ENCODE measurements at places on chromosomes 3 and 15.

- no peak for DNase-seq
Observed at GRCh38 chr3:151382671-151383070, 1.9 kb downstream of the P2RY12 start.

DNA sequence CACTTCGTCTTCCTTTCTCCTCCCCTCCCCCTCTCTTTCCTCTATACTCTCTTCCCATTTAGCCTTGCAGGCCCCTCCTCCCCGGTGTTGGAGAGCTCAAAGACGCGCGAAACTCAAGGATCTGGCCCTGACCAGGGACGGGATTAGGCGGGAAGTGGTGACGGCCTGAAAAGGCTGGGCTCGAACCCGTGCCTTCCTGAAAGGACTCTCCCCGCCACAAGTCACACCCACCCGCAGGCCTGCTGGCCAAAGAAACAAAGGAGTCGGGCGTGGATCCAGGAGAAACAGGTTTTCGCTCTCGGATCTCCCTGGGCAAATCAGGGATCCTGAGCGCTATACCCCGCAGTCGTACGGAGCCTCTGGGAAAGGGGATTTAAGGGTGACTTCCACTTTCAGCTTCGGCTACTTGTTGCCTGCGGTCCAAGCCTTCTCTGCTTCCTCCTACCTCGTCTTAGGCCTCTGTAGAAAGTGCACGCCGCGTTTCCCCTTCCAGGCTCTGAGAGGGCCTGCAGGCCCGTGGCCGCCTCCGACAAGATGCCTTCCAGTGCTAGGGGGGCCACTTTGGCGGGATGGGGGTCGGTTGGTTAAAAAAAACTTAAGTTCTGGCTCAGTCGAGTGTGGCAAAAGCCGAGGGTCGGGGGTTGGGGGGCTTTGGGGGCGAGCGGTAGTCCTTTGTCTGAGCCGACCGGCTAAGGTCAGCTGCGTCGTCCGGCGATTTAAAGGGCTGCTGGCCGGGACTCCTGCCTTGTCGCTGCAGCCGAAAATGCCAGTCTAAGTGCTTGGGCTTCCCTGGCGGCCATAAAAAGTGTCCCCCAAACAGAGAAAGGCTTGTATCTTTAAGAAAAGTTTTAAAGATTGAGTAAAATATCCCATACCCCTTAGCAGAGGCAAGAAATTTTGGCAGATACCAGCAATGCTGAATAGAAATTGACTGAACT is 8.2 kb downstream of the ZIC4 start:
- DNase-seq = no peak

DNA sequence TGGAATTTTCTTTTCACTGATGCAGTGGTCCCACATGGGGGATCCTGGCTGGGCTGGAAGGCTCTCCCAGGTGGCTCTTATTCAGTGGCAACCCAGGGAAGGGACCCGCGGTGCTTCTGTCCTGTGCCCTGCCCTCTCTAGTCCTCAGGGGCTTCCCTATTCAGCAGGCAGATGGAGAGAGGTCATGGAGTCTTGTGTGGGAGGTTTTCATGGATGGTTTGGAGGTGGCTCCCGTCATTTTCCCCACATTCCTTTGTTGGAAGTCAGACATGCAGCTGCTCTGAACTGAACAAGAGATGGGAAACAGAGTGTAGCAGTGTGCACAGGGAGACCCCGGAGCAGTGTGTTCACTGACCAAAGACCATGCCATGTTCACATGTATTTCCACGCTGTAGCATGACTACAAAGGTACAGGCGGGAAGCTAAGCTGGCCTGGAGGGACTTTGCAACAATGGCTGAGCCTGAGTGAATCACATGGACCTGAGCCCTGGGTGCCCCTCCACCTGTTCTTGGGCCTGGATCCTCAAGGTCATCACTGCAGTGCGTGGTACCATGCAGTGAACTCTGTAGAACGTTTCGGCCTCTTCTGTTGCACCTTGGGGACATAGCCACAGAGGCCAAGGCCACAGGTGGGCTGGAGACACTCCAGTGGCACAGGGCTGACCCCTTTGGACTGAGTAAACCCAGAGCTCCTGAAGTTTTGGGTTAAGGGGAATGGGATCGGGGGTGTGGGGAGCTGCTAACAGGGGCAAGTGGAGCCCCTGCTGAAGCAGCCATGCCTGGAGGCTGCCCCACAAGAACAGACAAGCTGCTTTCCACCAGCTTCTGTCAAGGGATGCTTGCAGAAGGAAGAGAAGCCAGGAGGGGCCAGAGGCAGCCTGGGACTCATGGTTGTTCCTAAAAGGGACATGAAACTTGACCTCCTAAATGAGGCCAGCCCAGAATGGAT is 123.0 kb downstream of the ASB7 start:
- peak; percentile 37 for DNase-seq

- DNase-seq = peak; percentile 85
Observed at GRCh38 chr15:75720787-75721479, 8.3 kb upstream of the CSPG4 start.

GRCh38 chr3:112315791-112316190 is 17.2 kb upstream of the CD200 start:
- no peak for DNase-seq

- DNase-seq = no peak
Observed at GRCh38 chr15:71366926-71367325, 251.7 kb downstream of the THSD4 start.

GRCh38 chr15:26438718-26439117 is 334.1 kb downstream of the GABRB3 start:
- no peak for DNase-seq

GRCh38 chr15:58736018-58736643 is 13.4 kb downstream of the ADAM10 start:
- DNase-seq = no peak

GRCh38 chr15:70517194-70517590 is 246.2 kb downstream of the UACA start:
- no peak for DNase-seq

DNA sequence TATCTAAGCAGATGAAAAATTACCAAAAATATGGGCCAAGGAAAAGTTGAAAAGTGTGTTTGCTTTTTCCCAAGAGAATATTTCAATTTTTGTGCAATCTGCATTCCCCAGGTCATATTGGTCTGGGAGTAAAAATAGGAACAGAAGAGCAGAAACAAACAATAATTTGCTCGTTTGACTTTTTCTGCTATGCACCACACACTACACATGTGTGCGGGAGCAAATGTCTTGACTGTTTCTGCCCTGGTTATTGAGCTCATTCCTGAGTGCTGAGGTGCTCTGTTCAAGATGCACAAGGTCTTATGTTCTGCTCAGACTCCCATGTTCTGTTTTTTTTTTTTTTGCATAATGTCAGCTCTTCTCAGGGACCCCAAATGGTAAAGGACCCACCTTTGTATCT is 298.0 kb upstream of the MME start:
- DNase-seq = no peak

GRCh38 chr3:49495023-49495422 is 25.0 kb downstream of the DAG1 start:
- no peak for DNase-seq

DNA sequence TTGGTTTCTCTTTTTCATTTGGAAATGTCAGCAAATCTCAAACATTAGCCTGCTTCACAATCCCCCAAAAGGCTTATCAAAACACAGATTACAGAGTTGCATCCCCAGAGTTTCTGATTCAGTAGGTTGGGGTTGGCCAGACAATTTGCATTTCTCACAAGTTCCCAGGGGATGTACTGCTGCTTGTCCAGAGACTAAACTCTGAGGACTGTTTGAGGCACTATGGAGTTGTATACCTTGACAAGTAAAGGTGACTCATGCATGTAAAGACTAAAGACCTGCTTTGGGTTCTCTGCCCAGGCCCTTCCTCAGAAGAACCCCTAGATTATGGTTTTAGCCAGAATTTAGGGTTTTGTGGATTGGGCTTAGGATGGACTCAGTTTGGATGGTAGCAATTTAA is 151.1 kb upstream of the ARHGEF26 start:
- peak; percentile 46 for DNase-seq

GRCh38 chr15:22880068-22880980 is 41.9 kb downstream of the NIPA2 start:
- no peak for DNase-seq

DNA sequence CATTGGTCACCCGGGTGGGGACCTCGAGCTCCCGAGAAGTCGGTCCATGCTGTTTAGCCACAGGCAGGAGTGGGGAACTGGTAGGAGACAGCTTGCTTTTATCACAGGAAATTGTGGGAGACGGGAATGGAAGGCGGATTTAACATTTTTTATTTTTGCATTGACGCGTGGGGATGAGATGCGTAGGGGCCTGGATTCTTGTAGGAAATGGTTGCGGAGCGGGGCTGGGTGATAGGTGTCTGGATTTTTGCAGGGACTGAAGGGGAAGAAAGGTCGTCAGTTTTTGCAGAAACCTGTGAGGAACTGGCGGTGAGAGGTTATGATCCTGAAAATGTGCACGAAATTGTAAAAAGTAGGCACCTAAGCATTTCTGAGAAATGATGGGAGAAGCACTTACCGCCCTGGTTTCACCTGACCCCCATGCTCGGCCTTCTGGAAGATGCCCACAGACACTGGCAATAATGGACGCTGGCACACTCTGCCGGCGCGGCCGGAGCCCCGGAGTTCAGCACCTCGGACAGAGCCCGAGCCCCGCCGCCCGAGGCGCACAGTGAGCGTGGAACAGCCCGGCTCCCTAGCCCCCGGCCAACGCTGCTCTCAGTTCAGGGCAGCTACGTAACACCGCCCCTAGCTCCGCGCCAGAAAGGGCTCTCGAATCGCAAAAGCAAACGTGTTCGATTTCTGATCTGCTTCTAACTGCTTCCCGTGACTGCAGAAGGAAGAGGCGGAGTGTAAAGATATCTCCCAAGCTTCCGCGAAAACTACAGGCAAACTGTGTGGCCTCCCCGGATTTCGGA is 928 bp downstream of the ANKRD34C start:
- peak; percentile 22 for DNase-seq

- DNase-seq = peak; percentile 75
Observed at GRCh38 chr3:195715583-195716266, 5.1 kb upstream of the MUC20 start.

GRCh38 chr15:51721199-51721960 is 16.1 kb downstream of the LYSMD2 start:
- no peak for DNase-seq

GRCh38 chr15:100737214-100737613 is 134.8 kb downstream of the ASB7 start:
- DNase-seq = no peak

GRCh38 chr3:40427045-40427669 is 30.0 kb upstream of the RPL14 start:
- DNase-seq = no peak

- no peak for DNase-seq
Observed at GRCh38 chr3:45772341-45773035, 23.8 kb downstream of the SLC6A20 start.

GRCh38 chr3:6326771-6327170 is 534.1 kb upstream of the GRM7 start:
- DNase-seq = no peak

DNA sequence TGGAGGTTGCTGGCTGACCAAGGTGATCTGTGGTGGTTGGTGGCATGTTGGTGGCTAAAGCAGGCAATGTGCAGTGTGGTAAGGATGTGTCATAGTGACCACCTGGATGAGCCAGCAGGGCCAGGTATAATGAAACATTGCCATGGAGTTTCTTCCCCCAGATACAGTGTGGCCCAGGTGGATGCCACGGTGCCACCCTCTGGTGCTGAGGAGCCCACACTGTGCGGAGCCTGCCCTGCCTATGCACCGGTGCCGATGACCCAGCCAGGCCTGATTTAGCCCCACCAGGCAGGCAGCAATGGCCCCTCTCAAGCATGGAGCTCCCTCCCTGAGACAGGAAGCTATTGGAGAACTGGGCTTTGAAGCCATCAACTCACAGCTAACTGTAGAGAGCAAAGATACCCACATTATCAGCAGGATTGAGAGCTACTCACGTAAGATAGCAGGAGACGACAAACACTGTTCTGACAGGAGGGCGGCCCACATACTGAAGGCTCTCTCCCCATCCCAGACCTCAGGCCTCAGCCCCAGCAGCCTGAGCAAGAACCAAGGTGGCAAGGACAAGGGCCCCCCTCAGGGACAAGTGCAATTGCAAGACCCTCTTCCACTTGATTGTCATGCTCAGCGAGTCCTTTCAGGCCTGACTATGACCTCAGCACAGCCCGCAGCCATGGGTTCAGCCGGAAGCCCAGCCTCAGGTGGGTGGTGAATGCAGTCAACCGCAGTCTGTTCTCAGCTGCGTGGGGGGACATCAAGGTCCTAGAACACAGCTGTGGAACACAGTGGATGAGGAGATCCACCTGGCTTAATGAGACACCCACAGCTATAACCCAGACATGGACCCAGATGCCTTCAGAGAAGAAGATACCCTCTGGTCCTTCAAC is 82.8 kb upstream of the CDV3 start:
- DNase-seq = peak; percentile 2

DNA sequence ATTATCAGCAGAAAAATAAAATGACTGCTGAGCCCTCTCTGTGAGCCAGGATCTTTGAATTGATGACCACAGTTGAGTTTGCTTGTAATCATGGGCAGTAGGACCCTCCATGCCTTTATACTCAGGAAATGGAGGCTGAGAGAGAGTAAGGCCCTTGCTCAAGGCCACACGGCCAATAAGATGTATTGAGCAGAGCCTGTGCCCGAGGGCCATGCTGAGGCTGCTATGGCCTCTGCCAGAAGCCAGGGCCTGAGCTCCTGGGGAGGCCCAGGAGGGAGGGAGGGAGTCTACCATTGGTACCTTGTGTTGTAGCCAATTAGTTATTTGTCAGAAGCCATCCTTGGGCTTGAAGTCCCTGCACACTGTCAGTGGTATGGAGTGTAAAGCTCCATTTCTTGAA is 151.4 kb downstream of the DNAJB8 start:
- no peak for DNase-seq

DNA sequence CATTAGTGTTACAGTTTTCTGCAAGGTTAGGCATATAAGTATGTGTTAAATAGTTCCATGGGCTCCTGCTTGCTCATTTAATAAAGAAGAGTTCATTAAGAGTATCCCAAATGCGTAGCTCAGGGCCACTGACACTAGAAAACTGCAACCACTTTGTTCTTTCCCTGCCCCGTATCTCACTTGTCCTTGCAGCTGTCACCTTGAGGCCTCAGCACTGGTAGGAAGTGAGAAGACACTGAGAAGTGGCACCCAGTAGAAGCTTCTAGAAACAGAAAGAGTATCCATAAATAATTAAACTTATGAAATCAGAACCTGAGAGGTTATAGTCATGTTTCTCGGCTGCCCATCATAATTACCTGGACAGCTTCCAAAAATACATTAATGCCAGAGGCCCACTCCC is 266.0 kb downstream of the KCNMB2 start:
- DNase-seq = no peak

DNA sequence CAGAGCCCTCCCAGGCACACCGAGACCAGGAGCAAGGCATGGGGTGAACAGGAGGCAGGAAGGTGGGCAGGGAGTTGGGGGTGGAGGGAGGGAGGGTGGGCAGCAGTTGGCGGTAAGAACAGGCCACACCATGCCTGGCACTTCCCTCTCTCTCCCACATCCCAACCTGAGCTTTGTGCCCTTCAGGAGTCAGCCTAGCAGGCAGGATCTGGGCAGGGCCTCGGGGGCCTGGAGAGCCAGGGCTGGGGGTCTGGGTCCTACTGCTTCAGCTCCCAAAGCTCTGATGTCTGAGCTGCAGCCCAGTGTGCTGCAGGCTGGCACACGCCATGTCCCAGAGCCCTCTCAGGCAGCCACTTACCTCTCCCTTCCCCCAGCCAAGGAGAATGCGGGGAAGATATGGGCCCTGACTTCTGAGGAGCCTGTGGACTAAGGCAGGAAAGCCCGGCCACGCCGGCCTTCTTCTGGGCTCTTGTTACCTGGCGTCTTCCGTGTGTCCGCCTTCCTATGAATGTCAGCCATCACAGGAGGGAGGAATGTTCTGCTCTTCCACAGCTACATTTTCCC is 2.9 kb upstream of the MYL3 start:
- no peak for DNase-seq

GRCh38 chr15:61780278-61780980 is 279.8 kb downstream of the VPS13C start:
- no peak for DNase-seq

- no peak for DNase-seq
Observed at GRCh38 chr15:46552316-46552715, 917.5 kb downstream of the SQOR start.
